ENCODE measurements at places on chromosomes 7 and 10.

DNA sequence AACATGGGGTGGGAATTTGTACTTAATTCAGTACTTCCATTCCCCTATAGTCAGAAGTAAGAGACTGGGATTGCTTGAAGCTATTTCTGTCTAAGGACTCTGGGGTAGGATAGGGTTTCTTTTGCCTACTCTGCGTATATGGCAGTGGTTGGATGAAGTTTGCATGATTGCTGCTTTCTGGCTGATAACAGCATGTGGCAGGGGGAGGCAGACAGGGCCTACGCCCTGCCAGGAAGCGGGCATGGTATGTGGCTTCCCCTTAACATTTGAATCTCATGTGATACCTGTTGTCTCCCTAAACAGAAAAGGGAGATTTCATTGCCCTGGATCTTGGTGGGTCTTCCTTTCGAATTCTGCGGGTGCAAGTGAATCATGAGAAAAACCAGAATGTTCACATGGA, 57.1 kb downstream of the TACR2 start:
- H3K36me3 ChIP-seq, result peaks cover 38% of the 10 kb centered on the region
- H3K4me1 ChIP-seq, result peaks cover 47% of the 10 kb centered on the region
- H3K27ac ChIP-seq, result peak overlapping the region; percentile 49

DNA sequence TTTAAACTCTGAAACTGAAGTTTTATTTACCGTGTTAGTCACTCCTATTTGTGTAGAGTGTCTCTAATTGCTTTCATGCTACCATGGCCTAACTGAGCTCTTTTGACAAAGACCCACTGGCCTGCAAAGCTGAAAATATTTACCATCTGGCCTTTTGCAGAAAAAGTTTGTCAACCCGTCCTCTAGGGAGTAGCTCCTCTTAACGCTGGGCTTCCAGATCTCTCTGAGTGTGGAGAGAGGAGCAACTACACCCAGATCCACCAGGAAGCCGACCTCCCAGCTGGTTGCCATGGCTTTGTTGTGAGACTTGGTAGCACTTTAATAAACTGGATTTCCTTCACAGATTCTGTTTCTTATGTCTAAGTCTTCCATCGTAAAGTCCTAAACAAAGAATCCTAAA, 4.2 kb upstream of the C10orf71 start:
- no peak overlapping the region for H3K27ac ChIP-seq
- H3K27me3 ChIP-seq, result peaks cover 28% of the 10 kb centered on the region
- no peak for DNase-seq
- H3K4me3 ChIP-seq, result no peak overlapping the region
- H3K36me3 ChIP-seq, result no peaks in the 10 kb centered on the region

DNA sequence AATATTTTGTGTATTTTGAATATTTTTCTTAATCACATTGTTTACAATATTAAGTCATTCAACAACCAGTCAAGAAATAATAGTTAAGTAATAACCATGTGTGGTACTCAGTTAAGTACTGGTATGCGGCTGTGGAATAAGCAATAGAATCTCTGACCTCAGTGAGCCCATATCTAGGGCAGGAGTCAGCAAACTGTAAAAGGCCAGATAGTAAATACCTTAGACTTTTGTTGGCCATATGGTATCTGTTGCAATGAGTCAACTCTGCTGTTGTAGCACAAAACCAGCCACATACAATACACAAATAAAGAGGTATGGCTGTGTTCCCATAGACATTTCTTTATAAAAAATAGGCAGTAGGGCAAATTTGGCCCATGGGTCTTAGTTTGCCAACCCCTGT, 311.6 kb upstream of the SEMA3A start:
- H3K36me3 ChIP-seq, result no peaks in the 10 kb centered on the region
- H3K27ac ChIP-seq, result no peak overlapping the region
- DNase-seq, result no peak
- no peaks in the 10 kb centered on the region for H3K4me1 ChIP-seq
- H3K27me3 ChIP-seq, result no peaks in the 10 kb centered on the region

- no peak overlapping the region for H3K27ac ChIP-seq
- peak overlapping the region; percentile 57 for H3K4me3 ChIP-seq
- no peak for DNase-seq
Measured at GRCh38 chr7:128033246-128033645, 2.0 kb upstream of the LRRC4 start.

DNA sequence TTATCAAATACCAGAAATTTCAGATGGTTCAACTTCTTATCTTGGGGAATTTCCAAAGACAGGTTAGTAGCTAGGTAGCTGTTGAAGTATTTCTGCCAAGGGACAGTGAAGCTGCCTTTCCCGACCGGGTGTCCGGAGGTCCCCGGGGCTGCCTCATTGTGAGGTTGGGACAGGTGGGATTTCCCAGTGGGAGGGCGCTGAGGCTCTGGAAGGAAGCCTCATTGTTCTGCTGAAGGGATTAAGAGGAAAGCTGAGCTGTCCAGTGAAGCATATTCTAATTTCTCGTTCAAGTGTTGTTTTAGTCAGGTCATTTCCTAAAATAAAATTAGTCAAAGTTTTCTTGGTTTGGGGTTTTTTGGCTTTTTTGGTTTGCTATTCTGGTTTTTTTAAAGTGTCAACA, 244.2 kb downstream of the MGMT start:
- DNase-seq, result no peak
- H3K4me3 ChIP-seq, result no peak overlapping the region
- no peaks in the 10 kb centered on the region for H3K36me3 ChIP-seq
- no peak overlapping the region for H3K27ac ChIP-seq
- H3K27me3 ChIP-seq, result no peaks in the 10 kb centered on the region

DNA sequence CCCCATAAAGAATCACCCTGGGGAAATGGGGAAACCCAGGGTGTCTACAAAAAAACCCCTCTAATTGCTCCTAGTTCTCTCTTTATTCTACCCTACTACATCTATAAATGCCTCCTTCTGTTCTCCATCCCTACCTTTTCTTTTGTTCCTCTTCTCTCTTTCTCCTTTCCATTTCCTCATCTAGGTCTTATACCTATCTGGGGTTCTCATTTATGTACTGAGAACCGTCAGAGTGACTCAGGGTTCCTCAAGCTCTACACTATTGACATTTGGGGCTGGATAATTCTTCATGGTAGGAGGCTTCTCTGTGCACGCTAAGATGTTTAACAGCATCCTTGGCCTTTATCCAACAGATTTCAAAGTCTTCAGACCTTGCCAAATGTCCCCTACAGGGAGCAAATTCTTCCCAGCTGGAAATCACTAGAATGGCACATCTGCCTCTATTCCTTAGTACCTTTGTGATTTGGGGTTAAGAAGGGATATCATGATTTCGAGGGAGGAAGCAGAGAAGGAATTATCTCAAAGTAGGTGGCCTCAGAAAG, 137.4 kb upstream of the PTN start:
- H3K4me1 ChIP-seq, result no peaks in the 10 kb centered on the region
- H3K4me3 ChIP-seq, result no peak overlapping the region
- no peak for DNase-seq
- no peak overlapping the region for H3K27ac ChIP-seq
- no peaks in the 10 kb centered on the region for H3K36me3 ChIP-seq
- no peaks in the 10 kb centered on the region for H3K27me3 ChIP-seq

DNA sequence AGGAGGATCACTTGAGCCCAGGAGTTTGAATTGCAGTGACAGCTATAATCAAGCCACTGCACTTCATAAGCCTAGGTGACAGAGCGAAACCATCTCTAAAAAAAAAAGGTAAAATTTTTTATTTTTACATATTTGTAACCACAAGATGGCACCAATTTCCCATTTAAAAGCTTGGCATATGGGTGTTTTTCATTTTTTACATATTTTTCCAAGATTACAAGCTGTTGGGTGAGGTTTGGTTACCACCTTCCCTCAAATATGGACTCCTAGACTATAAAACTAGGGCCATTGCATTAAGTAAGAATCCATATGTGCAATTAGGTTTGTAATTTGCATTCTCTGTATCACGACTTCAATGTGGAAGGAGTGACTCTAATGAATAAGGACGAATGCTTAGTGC, 129.3 kb upstream of the ACBD5 start:
- no peak overlapping the region for H3K4me3 ChIP-seq
- H3K36me3 ChIP-seq, result no peaks in the 10 kb centered on the region
- DNase-seq, result no peak
- H3K4me1 ChIP-seq, result peaks cover 5% of the 10 kb centered on the region
- peaks cover 2% of the 10 kb centered on the region for H3K27me3 ChIP-seq
- no peak overlapping the region for H3K27ac ChIP-seq

DNA sequence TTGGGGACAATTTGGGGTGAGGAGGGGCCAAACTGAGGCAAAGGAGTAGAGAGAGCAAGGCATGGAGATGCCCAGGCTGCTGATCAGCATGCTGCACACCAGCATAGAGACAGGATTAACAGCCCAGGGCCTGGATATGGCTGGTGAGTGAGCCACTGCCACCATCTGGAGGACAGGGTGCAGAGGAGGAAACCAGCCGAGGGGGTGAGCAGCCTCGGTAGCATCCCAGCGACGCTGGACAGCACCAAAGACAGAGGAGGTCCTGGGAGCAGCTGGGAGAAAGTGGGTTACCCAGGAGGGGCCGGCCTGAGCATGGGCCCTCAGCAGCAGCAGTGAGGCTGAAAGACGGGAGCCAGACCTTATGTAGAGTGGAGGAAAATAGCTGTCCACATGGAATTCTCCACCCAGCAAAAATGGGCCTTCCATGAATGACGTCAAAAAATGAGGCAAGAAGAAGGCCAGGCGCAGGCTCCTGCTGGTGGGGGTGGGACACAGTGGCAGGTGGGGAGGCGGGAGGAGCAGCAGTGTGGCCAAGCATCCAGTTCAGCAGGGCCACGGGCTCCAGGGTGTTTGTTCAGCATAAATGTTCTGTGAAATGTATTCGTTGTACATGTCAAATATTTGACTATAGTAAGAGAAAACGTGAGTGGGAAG, 16.7 kb downstream of the RET start:
- no peaks in the 10 kb centered on the region for H3K36me3 ChIP-seq
- peaks cover 12% of the 10 kb centered on the region for H3K27me3 ChIP-seq
- DNase-seq, result no peak
- H3K4me1 ChIP-seq, result no peaks in the 10 kb centered on the region
- H3K4me3 ChIP-seq, result no peak overlapping the region
- H3K27ac ChIP-seq, result no peak overlapping the region

DNA sequence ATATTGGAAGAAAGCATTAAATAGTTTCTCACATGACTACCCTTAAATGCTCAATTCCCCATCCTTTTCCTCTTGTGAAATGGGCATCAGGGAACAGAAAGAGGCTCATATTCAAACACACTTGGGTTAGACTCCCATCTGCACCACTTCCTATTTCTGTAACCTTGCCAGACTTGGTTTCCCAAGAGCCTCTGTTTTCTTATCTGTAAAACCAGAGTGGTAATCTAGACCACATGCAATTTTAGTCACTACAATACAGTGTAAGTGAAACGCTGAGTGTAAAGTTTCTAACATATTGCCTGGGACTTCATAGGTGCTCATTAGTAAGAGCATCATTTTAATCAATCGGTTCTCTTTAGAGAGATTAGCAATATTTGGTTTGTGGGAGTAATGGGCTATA, 136.3 kb downstream of the SORCS1 start:
- no peak overlapping the region for H3K4me3 ChIP-seq
- H3K36me3 ChIP-seq, result no peaks in the 10 kb centered on the region
- no peaks in the 10 kb centered on the region for H3K4me1 ChIP-seq
- H3K27ac ChIP-seq, result no peak overlapping the region
- no peaks in the 10 kb centered on the region for H3K27me3 ChIP-seq
- no peak for DNase-seq

DNA sequence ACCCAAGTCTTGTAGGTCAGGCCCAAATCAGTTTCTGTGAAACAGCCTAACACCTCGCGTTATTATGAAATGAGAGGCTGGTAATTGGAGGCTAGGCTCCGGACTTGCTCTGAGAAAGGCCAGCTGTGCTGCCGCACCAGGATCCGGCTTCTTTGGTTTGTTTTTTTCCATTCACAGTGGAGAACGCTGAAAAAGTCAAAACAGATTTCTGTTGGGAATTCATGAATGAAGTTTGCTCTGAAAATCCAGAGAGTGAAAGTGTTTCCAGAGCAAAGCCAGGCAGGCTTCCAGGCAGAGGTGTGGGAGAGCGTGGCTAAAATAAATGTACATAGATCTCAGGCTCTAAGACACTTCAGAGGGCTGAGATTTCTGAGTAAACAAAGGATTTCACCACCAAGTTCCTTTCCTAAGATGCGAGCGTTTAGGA, 240.1 kb downstream of the TRIL start:
- no peaks in the 10 kb centered on the region for H3K36me3 ChIP-seq
- peaks cover 2% of the 10 kb centered on the region for H3K27me3 ChIP-seq
- no peak overlapping the region for H3K27ac ChIP-seq
- no peaks in the 10 kb centered on the region for H3K4me1 ChIP-seq
- DNase-seq, result no peak
- H3K4me3 ChIP-seq, result no peak overlapping the region

DNA sequence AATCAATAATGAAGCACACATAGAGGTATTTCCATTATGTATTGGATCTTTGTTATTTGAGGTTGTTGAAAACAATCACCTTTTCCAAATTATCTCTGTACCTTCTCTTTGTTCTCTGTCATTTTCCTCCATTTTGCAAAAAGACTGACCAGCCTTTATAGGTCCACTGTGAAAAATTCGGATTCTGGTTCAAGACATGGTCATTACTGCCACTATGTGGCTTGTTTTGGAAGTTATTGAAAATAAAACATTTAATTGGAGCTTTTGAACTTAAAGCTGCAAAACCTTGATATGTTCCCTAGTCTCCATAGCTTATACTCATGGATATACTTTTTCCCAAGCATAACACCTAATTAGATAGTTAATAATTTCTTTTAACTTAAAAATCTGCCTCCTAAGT, 1094.4 kb downstream of the NRG3 start:
- no peak overlapping the region for H3K4me3 ChIP-seq
- DNase-seq, result no peak
- no peaks in the 10 kb centered on the region for H3K36me3 ChIP-seq
- H3K27ac ChIP-seq, result no peak overlapping the region

DNA sequence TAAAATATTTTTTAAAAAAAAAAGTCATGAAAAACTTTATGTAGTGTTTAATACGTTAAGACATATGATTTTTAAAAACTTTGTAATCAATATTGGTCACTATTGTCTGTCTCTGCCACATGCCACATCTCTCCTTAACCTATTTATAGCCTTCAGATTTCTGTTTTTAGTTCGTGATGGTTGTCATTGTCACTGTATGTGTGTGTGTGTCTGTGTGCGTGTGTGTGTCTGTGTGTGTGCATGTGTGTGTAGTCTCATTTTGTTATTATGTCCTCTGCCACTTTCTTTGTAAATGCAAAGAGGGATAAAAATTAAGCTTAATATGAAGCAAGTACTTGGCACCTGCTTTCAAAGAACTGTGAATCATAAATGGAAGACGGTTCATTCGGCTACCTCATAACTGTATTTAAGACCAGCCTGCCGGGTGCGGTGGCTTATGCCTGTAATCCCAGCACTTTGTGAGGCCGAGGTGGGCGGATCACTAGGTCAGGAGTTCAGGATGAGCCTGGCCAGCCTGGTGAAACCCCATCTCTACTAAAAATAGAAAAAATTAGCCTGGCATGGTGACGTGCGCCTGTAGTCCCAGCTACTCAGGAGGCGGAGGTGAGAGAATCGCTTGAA, 354.0 kb downstream of the ARL4A start:
- peaks cover under 1% of the 10 kb centered on the region for H3K27me3 ChIP-seq
- H3K36me3 ChIP-seq, result no peaks in the 10 kb centered on the region
- no peaks in the 10 kb centered on the region for H3K4me1 ChIP-seq
- H3K27ac ChIP-seq, result no peak overlapping the region

Data from T-helper 2 cell treated with Interferon-gamma antibody and Interleukin-4, amounts not matched to agents 5 μg/mL and 100 μg/mL, for 36 hours (primary cell).